Activated CD4-positive, alpha-beta T cell treated with anti-CD3 and anti-CD28 coated beads, Interleukin-2, amount 50 U/mL, for 48 hours (primary cell): ENCODE measurements at places on chromosomes 3 and 15.

GRCh38 chr3:146390957-146391356 is 78.4 kb downstream of the PLSCR2 start:
- DNase-seq: no peak

- DNase-seq: no peak
These were observed 57.4 kb downstream of the APBA2 start for GRCh38 chr15:28943146-28943545.

DNA sequence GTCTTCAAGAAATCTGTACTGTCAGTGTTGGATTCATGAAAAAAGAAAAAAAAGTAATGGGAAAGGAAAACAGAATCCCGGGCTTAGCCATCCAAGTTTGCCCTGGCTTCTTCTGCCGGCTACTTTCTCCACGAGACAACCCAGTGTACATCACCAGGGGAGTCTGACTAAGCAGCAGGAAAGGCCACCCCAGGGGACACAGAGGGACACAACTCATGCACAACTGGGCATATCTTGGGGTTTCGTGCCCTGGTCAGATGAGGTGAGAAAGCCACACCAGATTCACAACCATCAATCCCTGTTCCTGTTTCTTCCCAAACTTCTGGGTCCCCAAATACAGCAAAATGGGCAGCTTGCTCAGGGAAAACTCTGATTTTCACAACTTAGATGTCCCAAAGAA is 33.2 kb downstream of the ADAMTS17 start:
- DNase-seq: no peak

- no peak for DNase-seq
These were observed 545.8 kb upstream of the ADAMTS9 start for GRCh38 chr3:65233561-65233960.

DNA sequence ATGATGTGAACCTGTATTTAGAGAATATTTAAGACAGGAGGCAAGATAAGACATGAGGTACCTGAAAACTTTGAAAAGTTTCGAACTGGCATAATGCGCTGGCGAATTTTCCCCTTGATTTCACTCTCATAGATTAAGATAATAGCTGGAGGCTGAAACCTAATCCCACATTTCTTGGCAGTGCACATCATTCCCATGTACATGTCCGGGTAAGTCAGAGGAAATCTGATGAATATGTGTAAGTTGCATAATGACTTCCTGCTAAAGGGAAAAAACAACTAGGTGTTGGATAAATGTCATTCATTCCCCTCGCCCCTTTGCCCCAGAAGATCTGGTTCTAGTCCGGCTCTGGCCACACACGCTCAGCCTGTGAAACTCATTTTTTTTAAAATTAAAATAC is 3.6 kb downstream of the CEP19 start:
- DNase-seq: no peak

DNA sequence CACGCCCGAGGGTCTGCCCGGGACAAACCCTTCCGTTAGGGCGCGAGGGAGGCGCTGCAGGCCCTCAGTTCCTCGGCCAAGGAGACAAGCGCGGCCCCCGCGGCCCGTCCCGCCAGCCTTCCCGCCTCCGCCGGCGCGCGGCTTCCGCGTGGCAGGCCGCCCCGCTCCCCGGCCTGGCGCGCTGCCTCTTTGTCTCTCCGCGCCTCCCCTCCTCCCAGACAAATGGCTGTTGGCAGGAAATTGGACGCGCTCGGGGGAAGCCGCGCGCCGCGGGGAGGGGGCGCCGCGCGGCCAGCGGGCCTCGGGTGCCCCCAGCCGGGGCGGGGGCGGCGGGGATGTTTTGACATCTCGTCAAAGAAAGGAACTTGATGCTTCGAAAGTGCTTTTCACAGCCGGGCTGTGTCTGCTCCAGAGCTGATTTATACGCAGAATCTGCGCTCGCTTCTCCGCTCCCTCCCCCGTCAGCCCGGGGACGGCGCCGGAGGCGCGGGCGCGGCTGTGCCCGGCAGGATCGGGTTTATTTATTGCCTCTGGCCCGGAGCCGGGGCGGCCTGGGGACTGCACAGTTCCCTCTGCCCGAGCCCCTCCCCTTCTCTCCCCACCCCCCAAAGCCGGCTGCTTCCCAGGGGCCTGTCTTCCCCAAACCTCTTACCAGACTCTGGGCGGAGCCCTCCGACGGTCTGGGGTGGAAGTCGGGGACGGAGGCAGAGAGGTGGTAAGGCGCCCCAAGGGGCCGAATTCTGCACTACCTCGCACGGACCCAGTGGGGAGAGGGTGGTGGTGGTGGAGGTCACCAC is 20.7 kb downstream of the SHF start:
- peak; percentile 91 for DNase-seq

- DNase-seq: no peak
These were observed 86.9 kb downstream of the SEMA5B start for GRCh38 chr3:122940628-122941086.

DNA sequence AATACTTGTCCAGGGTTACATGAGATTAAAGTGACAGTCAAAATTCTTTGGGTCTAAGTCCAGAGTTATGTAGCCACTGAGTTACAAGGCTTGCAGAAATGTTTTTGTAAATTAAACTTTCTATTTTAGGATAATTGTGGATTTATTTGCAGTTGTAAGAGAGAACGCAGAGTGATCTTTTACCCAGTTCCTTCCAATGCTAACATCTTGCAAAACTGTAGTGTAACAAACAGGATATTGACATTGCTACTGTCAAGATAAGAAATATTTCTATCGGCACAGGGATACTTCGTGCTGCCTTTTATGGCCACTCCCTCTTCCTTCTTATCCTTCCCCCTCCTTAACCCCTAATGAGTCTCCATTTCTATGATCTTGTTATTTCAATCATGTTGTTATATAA is 1022.9 kb downstream of the MCTP2 start:
- no peak for DNase-seq

GRCh38 chr3:171932153-171932611 is 89.0 kb downstream of the TMEM212 start:
- no peak for DNase-seq

GRCh38 chr3:108092501-108092900 is 1.7 kb upstream of the CD47 start:
- DNase-seq: no peak

DNA sequence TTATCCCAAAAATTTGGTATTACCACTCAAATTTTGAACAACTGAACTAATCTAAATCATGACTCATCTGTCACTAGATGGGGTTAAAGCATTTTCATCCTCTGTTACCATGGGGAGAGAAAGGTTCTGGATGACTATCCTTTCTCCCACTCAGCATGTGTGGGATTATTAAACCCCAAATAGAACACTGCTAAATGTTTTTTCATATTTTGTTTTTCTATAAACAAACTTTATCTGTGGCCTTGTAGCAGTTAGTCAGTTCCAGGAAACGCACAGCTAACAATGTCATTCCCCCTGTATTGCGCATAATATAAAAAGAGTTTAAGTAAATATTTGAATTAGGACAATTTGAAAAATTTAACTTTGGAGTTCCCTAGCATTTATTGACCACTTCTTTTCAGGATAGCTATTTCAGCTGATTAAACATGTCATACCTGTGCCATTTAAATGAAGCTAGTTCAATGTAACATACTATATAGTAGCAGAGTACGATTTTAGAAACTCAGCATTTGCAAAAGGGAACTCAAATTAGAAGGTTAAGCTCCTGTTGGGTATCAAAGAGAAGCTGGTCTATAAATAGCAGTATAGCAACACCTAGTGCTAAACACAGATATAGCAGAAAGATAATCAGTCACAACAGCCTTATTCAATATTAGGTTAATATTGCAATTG is 9.2 kb upstream of the TMEM212 start:
- DNase-seq: no peak
